Activated CD4-positive, alpha-beta T cell treated with anti-CD3 and anti-CD28 coated beads, Interleukin-2, amount 10 ng/mL, durations not matched to agents 7 days and 5 days (primary cell): ENCODE measurements at places on chromosomes 3 and 15. TPM values are rescaled to one million over a fixed set of nuclear protein-coding genes. Genes with fewer than 3 reads are reported as not detected.
A peak's percentile ranks its signal among the peaks of the same experiment; 100 is the strongest.

Gene PLSCR4
- total RNA-seq = 0.12 TPM

DNA sequence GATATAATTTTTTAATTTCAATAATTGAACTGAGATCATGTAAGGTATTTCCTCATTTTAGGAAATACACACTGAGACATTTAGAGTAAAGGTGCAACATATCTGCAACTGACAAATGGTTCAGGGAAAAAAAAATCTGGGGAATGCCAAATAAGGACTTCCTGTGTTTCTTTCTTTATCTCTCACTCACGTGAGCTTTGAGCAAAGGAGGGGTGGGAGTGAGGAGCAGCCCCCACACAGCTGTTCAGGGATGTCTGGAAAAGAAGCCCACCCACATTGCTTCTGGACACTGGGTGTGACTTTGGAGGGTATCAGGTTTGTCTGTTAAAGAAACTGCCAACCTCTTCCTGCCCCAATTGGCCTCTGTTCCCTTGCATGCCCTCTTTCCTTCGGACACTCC lies 5.6 kb upstream of the TP63 start:
- no peaks in the 10 kb centered on the region for H3K36me3 ChIP-seq
- no peaks in the 10 kb centered on the region for H3K27me3 ChIP-seq
- DNase-seq = no peak
- H3K4me1 ChIP-seq = peaks cover 10% of the 10 kb centered on the region
- H3K27ac ChIP-seq = no peak overlapping the region

DNA sequence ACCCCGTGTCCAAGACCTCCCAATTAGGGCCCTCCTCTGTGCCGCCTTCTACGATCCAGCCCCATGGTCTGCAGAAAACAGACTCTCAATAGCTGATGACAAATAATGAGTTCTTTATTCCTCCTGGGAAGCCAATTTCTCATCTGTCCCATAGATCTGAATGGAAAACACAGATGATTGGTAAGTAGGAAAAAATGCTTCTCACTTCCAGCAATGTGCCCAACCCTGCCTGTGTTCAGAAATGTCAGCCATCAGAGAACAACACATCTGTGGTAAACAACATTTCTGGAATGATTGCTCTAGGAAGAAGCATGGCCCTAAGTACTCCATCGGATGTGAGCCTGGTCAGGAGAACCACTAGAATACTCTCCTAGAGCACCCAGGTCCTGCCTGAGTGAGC lies 240.5 kb upstream of the HES1 start:
- no peak overlapping the region for H3K27ac ChIP-seq
- H3K27me3 ChIP-seq = peaks cover 3% of the 10 kb centered on the region
- no peak for DNase-seq
- no peaks in the 10 kb centered on the region for H3K36me3 ChIP-seq
- no peaks in the 10 kb centered on the region for H3K4me1 ChIP-seq
- no peak overlapping the region for H3K4me3 ChIP-seq

DNA sequence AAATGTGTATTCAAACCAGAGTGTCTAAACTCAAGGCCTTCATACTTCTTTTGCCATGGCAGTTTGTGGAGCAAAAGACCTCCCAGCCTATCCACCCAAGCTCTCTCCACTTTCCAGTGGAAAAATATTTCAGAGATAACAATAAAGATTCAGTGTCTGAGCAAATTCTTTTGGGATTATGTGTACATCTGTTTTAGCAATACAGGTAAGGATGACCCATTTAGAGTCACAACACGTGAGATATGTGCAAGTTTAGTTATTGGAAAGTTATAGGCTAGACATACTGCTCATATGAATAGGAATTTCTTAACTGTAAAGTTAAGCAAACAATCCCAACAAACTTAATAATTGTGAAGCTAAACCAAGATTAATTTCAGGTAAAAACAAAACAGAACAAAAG lies 174.5 kb upstream of the LRIG1 start:
- H3K27ac ChIP-seq = no peak overlapping the region
- no peak overlapping the region for H3K4me3 ChIP-seq
- no peaks in the 10 kb centered on the region for H3K36me3 ChIP-seq
- no peak for DNase-seq

DNA sequence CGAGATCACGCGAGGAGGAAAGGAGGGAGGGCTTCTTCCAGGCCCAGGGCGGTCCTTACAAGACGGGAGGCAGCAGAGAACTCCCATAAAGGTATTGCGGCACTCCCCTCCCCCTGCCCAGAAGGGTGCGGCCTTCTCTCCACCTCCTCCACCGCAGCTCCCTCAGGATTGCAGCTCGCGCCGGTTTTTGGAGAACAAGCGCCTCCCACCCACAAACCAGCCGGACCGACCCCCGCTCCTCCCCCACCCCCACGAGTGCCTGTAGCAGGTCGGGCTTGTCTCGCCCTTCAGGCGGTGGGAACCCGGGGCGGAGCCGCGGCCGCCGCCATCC lies 1.1 kb upstream of the SETD5 start:
- peak overlapping the region; percentile 92 for H3K4me3 ChIP-seq
- DNase-seq = peak; percentile 90
- peak overlapping the region; percentile 94 for H3K27ac ChIP-seq
- H3K36me3 ChIP-seq = peaks cover 49% of the 10 kb centered on the region
- no peaks in the 10 kb centered on the region for H3K27me3 ChIP-seq

GRCh38 chr3:62554264-62554799 lies 181.0 kb upstream of the FEZF2 start:
- H3K4me1 ChIP-seq = no peaks in the 10 kb centered on the region
- H3K27ac ChIP-seq = no peak overlapping the region
- H3K4me3 ChIP-seq = no peak overlapping the region
- no peaks in the 10 kb centered on the region for H3K36me3 ChIP-seq

DNA sequence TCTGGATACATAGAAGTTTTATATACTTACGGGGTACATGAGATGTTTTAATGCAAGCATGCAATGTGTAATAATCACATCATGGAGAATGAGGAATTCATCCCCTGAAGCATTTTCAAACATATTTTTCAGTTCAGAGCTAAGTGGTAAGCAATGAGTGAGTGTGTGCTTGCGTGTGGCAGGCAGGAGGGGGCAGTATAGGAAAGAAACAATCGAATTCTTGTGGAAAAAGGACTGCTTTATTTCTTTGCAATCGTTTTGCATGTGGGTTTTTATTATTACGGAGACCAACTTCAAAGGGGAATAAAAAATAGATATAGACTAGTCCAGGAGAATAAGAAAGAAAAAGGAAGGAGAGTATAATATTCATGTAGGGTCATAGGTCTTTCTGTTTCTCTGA lies 271.6 kb downstream of the CHL1 start:
- H3K27me3 ChIP-seq = no peaks in the 10 kb centered on the region
- no peak for DNase-seq
- H3K36me3 ChIP-seq = no peaks in the 10 kb centered on the region
- no peaks in the 10 kb centered on the region for H3K4me1 ChIP-seq
- no peak overlapping the region for H3K4me3 ChIP-seq

DNA sequence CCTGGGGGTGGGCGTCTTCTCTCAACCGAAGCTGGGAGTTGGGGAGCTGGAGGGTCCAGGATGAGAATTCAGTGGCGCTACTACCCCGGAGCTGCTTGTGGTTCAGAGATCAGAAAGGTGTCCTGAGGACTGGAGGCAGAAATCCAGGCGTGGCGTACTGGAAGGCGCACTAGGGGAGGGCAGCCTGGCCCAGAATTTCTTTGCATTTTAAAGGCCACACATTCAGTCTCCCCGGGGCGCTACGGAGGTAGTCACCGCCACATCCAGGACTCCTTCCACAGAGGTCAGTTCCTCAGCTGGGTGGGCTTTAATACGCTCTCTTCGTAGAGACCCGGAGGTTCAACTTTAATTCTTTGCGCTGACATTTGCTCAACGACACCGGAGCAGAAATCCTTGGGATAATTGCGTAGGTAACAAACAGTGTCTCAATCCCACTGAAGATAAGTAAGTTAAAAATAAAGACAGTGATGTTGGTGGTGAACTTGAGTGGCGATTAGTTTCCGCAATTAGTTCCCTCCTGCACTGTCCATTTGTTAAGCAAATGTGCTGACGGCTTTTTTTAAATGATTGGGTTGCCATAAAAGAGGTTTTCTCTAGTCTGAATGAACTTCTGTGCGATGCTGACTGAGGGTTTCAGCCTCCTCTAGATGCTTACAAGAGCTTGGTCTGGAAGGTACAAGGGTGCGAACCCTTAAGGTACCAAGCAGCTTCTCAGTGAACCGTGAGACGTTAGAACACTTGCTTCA lies 535 bp downstream of the MCTP2 start:
- H3K4me1 ChIP-seq = peaks cover 72% of the 10 kb centered on the region
- peak overlapping the region; percentile 90 for H3K4me3 ChIP-seq
- H3K27ac ChIP-seq = peak overlapping the region; percentile 97
- peaks cover 14% of the 10 kb centered on the region for H3K36me3 ChIP-seq

Gene GOLGA6B
- not detected for total RNA-seq

Gene CAPN7
- total RNA-seq = 27.0 TPM

DNA sequence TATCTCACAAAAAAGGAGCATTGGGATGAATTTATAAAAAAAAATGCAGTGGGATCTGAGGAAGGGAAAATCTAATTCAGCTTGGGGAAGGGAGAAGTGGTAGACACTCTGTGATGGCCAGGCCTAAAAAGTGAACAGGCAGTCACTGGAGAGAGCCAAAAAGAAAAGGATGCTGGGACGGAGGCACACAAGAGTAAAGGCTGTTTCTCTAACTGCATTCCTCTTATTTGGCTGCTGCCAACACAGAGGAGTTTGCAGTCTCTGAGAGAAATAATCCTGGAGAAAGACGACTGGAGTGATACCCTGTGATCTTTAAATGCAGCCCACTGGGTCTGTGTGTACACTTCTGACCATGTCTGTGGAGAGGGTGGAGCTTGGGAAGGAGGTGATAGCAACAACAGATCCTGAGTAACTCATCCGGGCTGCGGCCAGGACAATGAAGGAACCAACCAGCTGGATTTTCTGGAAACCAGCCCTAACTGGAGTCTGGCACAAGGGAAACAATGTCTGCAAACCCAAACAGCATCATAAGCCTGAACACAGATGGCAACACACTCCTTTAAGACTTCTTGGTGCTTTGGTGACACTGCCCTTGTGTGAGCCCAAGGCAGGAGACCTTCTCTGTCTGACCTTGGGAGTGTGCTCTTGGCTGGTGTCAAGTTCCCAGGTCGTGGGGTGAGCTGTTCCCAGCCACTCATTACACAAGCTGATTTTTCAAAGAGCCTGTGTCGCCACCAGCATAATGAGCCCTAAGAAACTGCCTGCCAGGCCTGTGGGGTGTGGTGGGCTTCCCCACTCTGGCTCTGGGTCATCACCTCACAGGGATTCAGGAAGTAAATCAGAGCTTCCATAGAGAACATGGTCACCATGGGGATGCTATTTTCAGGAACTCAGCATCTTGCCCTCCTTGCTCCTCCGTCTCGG lies 8.0 kb downstream of the FYCO1 start:
- DNase-seq = no peak
- H3K4me3 ChIP-seq = no peak overlapping the region
- H3K36me3 ChIP-seq = peaks cover 54% of the 10 kb centered on the region

- H3K36me3 ChIP-seq = no peaks in the 10 kb centered on the region
- no peak overlapping the region for H3K4me3 ChIP-seq
- no peak overlapping the region for H3K27ac ChIP-seq
- peaks cover 9% of the 10 kb centered on the region for H3K27me3 ChIP-seq
- peaks cover 4% of the 10 kb centered on the region for H3K4me1 ChIP-seq
Measured at GRCh38 chr15:68346979-68347378, 69.4 kb downstream of the FEM1B start.
